ENCODE measurements at places on chromosomes 3 and 15.

- no peak for DNase-seq
These were observed 86.2 kb downstream of the TGFBR2 start for GRCh38 chr3:30692498-30693130.

DNA sequence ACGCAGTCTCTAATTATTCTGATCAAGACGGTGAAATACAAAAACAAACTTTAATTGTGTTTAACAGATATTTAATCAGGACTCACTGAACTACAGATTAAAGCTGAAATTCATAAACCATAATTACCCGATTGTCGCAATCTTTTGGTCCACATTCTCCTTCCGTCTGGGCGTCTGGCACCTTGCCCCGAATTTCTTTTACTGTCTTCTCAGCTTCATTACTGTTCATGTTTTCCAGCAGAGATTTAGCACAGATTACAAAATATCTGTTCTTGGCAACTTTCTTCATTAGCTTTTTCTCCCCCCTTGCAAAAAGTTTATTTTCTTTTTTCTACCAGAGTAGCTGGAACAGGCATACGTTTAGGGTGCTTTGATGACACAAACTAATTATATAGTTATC, 271.4 kb downstream of the TIGIT start:
- DNase-seq: no peak

DNA sequence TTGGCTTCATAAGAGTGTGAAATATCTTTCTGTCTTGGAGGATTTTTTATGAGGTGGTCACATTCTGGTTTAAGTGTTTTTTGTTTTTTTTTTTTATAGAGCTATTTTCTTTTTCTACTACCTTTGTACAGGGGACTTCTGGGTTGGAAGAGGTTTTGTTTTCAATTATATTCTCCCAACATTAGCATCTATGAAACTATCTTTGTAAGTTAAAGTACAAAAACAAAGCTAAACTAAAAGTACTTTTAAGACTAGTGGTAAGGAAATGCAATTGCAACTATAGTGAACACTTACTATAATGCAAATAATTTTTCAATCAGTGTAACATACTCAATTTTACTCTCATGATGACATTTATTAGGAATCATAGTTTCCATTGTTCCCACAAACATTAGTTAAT, 688.2 kb downstream of the SI start:
- no peak for DNase-seq

- DNase-seq: no peak
These were observed 13.9 kb downstream of the RASGRF1 start for GRCh38 chr15:79076661-79077060.

DNA sequence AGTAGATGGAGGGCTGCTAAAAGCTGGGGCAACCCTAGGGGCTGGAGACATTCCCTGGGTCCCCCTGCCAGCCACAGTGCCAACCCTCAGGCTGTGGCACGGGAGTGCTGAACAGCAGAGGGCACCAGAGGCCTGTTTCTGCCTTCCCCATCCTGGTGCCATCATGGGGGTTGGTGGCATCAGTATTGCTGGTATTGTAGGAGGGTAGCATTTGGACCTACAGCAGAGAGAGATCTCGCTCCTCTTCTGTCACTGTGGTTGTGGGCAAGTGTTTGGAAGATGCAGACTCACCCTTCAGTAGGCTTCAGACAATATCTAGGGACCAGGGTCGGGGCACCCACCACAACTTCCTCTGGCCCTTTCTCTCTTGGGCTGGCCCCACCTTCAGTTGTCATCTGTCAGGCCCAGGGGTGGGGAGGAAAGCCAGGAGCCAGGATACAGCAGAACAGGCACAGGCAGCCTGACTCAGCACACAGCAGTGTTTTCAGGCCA, 123.5 kb downstream of the RPLP1 start:
- peak; percentile 33 for DNase-seq

GRCh38 chr15:75891895-75892294, 11.8 kb upstream of the FBXO22 start:
- DNase-seq: no peak

- no peak for DNase-seq
These were observed 740.2 kb downstream of the ROBO1 start for GRCh38 chr3:79027593-79027992.

GRCh38 chr3:72334681-72335457, 513.4 kb downstream of the SHQ1 start:
- peak; percentile 93 for DNase-seq

DNA sequence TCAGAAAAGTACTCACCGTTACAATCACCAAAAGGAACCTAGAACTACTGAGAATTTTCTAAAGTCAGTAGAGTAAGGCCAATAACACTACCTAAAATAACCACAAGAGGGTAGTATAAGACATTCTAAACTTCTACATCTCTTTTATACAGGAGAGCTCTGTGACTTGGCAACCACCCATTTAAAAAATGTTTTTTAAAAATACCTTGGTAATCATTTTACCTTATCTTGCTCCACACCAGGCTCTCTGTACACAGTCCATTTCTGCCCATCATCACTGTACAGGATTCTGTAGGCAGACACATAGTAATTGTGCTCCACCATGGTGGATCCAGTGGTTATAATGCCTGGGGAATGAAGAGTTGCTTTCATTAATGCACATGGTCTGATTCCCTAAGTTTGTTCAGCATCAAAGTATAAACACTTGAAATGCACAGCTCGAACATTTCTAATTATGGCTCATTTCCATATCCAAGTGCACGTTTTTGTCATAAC, 54.5 kb downstream of the ST3GAL6 start:
- DNase-seq: no peak

DNA sequence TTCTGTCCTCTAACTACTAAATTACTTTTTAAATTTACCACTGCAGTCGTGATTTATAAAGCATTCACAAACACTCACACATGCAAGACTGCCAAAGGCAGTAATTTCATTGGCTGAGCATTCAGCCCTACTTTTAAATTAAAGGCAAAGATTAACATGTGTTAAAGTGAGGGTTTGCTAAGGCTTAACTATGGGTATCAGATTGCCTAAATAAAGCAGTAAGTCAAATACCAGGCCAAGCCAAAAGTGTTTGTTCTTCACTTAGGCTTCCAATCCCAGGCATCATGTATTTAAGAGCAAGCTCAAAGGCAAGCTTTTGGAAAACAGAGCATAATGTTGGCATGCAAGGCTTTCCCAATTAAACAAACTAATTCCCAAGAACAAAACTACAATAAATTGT, 187.3 kb downstream of the SUCNR1 start:
- DNase-seq: no peak

GRCh38 chr3:15348246-15348645, 15.9 kb upstream of the SH3BP5 start:
- DNase-seq: no peak

DNA sequence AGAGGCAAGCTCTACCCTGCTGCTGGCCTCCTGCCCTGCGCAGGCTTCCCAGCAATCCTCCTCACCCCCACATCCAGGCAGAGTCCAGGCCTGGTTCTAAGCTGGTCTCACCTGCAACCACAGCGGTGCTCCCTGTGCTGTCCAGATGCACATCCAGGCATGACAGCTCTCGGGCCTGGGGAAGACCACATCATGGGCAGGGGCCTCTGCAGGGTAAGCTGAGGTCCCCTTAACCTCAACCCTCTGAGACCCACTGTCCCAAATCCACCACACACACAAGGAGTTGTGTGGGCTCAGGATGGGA, 10.8 kb downstream of the PLA2G4D start:
- no peak for DNase-seq

GRCh38 chr15:36734366-36734765, 154.9 kb downstream of the CDIN1 start:
- no peak for DNase-seq

DNA sequence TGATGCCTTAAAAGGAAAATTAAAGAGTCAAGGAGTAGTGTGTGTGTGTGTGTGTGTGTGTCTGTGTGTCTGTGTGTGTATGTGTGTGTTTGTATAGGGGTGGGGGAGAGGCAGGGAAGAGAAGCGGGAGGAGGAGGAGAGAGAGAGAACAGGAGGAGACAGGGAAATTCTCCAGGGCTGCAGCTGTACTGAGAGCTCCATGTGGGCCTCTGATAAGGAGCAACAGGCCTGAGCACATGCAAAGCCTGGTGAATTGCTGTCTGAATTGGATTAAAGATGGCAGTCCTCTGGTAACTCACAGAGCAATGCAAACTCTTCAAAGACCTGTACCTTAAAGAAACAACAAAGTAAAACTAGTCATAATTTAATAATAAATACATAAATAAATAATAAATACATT, 70.6 kb downstream of the SEMA6D start:
- DNase-seq: no peak

GRCh38 chr3:189349772-189350171, 178.0 kb downstream of the TPRG1 start:
- no peak for DNase-seq

DNA sequence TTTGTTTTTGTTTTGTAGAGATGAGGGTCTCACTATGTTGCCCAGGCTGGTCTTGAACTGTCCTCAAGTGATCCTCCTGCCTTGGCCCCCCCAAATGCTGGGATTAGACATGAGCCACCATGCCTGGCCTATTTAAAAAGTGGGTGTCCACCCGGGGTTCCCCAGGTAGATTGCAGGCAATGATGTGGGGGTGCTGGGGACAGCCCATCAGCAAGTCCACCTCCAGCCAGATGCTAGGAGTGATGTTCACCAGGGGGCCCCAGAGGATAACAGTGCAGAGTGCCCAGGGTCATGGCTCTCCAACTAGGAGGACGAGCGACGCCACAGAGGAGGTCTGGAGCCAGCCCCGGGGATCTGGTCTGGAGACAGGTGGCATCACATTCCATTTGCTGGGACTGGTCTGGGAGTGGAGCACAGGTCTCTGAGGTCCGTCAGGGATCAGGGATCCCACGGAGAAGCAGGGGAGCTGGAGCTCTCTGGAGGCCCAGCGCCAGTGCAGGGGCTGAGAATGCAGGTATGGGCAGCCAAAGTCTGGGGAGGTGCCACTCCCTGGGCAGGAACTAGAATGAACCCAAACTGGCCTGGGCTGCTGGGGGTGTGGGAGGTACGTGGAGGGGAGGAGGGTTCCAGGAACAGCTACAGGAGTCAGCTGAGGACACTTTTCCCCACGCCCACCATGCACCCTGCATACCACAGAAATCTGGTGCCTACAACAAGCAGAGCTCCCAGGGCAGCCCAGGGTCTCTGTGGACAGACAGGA, 51.2 kb upstream of the PCSK6 start:
- no peak for DNase-seq

- DNase-seq: no peak
These were observed 237.5 kb downstream of the P3H2 start for GRCh38 chr3:189883113-189883753.

DNA sequence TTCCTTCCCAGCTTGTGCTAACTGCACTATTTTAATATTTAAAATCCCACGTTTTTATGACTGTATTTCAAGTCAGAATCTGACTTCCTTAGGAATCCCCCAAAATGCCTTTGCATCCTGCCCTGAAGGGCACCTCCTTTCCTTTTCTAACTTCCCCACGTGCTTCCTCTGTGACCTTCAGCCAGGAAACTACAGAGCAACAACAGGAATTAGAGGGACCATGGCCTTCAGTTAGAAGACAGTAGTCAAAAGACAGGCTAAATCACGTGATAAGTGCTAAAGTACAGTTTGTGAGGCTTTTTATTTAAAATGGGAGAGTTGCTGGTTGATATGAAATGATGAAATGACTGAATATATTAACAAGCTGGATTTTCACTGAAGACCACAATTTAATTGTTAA, 11.8 kb upstream of the ABHD10 start:
- DNase-seq: no peak

DNA sequence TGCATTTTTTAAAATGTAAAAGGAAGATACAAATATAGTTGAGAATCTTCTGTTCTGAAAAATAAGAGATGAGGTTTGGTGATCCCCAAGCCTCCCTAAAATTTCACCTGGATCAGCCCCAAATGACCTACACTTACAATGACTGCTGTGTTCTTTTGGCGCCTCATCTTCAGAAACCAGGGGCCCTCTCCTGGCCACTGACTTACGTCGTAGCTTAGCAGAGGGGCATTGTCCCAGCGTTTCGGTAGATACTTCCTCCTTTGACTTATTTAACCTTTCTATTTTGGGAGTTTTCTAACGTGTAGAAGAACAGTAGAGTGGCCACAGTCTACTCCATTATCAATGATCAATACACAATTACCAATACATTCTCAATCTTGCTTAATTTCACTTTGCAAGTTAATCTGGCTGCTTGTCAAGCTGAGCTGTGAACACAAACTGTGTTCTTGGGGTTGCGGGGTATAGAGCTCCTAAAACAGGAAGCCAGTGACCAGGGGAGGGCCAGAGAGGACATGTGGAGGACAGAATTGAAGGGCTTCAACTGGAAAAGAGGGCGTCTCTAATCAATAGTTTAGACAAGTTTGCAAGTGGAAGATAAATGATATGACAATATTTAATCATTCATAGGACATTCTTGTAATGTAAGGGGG, 419.5 kb downstream of the LPP start:
- peak; percentile 5 for DNase-seq

DNA sequence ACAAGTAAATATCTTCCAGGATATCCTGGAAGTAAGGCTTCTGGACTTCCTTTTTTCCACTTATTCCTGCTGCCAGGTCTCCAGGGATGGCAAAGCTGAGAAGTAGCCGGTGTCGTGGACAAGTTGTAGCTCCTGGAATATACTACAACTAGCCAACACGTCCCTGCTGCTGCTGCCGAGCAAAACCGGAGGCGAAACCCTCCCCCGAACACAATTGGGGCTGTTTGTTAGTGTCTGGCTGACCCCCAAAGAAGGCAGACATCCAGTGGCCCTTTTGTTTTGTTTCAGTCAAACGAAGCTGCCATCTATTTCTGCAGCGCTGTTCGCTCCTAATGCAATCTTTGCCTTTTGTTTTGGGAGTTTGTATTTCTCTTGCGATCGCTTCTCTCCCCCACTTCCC, 45.3 kb upstream of the EIF5A2 start:
- peak; percentile 22 for DNase-seq

GRCh38 chr3:111200027-111200426, 128.4 kb downstream of the NECTIN3 start:
- no peak for DNase-seq

- DNase-seq: no peak
These were observed 3.7 kb upstream of the SLCO2A1 start for GRCh38 chr3:134033315-134033996.

- DNase-seq: no peak
These were observed 135.4 kb upstream of the LINGO1 start for GRCh38 chr15:77768107-77768506.

DNA sequence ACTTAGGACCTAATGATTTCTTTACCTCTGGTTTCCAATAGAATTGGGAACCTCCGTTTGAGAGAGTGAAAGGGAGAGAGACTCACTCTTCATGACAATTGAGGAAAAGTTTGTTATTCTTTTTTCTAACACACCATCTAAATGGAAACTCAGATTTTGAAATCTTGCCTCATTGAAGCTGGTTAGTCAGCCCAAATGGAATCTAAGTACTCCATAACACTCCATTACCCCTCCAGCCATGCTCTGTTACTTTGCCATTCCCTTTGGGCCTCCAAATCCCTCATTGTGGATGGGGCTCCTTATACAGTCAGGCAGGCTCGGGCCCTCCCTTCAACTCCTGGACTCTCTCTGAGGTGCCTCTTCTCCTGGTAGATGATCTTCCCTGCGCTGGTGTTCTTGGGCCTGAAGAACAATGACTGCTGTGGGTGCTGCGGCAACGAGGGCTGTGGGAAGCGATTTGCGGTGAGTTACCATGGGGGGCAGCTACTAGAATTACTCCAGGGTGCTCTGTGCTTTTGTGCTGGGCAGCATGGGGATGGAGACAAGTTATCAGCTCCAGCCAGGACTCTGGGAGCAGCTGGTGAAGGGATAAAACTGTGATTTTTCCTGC, 1.1 kb downstream of the TM4SF4 start:
- no peak for DNase-seq
